Iris pigment epithelial cell (primary cell): ENCODE measurements at places on chromosomes 16 and 17.

- no peak for DNase-seq
Observed at GRCh38 chr16:54636221-54636793, 294.4 kb upstream of the IRX5 start.

DNA sequence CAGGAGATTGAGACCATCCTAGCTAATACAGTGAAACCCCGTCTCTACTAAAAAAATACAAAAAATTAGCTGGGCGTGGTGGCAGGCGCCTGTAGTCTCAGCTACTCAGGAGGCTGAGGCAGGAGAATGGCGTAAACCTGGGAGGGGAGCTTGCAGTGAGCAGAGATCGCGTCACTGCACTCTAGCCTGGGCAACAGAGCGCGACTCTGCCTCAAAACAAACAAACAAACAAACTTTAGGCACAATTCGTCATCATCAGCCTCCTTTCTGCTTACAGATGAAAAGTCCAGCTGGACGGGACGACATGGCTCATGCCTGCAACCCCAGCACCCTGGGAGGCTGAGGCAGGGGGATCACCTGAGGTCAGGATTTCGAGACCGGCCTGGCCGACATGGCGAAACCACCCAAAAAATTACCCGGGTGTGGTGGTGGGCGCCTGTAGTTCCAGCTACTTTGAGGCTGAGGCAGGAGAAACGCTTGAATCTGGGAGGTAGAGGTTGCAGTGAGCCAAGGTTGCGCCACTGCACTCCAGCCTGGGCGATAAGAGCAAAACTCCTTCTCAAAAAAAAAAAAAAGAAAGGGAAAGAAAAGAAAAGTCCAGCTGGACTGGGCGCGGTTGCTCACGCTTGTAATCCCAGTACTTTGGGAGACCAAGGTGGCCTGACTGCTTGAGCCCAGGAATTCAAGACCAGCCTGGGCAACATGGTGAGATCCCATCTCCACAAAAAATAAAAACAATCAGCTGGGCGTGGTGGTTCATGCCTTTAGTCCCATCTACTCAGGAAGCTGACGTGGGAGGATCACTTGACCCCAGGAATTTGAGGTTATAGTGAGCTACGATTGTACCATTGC, 1.5 kb upstream of the SPIRE2 start:
- DNase-seq: no peak

DNA sequence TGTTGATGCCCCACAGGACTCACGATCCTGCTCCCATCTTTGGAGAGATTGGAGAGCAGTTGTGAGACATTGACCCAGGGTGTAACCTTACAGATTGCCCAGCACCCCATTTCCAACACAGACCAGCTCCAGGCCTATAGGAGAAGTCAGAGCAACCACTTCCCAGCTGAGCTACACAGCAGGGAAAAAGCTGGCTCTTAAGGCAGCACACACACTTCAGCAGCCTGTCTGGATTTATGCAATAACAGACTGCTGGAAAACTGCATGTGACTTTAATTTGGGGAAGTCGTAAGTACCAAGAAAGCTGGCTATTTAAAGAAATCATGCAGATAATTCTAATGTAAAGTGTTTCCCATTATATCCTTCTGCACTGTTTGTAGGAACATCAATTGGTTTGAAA, 30.8 kb downstream of the NOG start:
- DNase-seq: no peak

GRCh38 chr16:23156946-23157460, 7.8 kb upstream of the USP31 start:
- no peak for DNase-seq

- no peak for DNase-seq
Observed at GRCh38 chr17:79872762-79873161, 33.5 kb upstream of the CBX4 start.

- no peak for DNase-seq
Observed at GRCh38 chr16:69112285-69113129, 7.1 kb downstream of the HAS3 start.

GRCh38 chr17:823501-823902, 41.3 kb downstream of the MRM3 start:
- no peak for DNase-seq

GRCh38 chr17:38747463-38748148, 530 bp downstream of the PCGF2 start:
- no peak for DNase-seq

DNA sequence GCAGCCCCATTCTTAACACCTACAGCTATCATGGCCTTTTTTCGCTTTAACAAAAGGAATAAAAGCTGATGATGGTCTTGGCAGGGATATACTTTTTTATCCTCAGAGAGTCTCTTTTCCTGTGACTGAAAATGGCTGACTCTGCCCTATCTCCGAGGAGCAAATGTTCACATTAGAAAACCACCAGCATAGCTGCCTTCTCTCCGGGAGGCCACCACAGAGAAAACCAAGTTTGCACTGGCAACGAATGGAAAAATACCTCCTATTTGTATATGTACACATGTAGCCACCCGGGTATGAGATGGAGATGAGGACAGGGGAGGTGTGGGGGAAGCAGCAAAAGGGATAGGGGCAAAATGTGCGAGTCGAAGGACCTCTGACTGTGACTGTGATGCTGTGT, 88.2 kb downstream of the STX8 start:
- peak; percentile 36 for DNase-seq

DNA sequence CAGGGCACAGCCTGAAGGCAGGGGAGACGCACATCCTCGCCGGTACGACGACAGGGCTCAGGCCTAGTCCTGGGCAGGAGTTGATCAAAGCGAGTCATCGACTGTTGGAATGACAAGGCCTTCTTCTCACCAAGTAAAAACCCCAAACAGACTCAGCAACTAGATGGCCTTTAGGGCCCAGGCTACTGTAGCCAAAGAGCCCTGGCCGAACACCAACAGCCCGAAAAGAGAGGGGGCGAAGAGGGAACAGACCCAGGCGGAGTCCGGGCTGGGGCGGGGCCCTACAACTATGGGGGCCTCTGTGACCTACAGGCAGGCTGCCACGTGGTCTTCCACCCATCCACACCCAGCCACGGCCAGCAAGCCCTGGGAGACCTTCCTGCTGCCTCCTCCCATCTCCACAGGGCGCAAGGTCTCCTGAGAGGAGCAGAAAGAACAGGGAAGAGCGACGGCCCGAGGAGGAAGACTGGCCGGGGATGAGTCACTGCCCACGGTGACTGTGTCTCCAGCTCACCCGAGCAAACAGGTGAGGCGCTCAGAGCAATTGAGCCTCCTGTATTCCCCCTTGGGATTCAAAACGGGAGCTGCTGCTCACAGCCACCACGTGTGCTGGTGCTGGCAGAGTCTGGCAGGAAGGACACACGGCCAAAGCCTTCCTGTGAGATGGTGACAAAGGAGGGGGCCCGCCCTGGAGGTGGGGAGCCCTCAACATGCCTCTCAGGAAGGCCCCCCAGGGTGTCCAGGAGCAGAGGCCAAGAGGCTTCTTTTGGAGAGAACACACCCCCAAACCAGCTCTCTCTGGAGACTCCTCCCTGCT, 17.7 kb downstream of the SLC16A3 start:
- peak; percentile 69 for DNase-seq

- DNase-seq: peak; percentile 24
Observed at GRCh38 chr17:74457146-74457819, 9.2 kb upstream of the CD300A start.

GRCh38 chr16:67648764-67649407, 3.9 kb downstream of the CARMIL2 start:
- no peak for DNase-seq

- peak; percentile 56 for DNase-seq
Observed at GRCh38 chr17:6599364-6599763, 41.1 kb downstream of the KIAA0753 start.

- DNase-seq: no peak
Observed at GRCh38 chr16:30033270-30033669, 2.2 kb upstream of the TLCD3B start.

GRCh38 chr17:83008526-83008925, 70.9 kb upstream of the METRNL start:
- DNase-seq: no peak

DNA sequence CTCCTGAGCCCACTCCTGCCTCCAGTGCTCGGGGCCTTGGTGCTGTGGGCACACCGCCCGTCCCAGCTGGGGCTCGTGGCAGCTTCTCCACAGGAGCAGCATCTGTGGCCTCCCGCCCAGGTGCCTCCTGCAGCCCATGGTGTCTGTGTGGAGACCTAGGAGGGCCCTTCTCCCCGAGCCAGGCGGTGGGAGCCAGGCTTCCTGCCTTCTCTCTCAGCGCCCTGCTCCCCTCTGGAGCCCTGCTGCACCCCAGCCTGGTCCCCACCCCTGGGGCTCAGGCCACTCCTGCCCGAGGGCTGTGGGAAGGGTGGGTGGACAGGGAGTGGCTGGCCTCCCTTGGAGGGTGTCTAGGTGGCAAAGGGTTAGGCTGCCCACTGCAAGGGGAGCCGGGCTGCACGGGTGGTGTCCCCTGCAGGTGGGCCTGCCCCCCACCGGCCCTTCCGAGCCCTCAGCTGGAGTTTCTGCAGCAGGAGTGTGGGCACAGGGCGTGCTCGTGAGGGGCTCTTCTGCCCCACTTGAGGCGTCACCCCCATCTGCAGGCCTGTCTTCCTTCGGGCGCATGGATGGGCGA, 11.0 kb downstream of the CENPX start:
- no peak for DNase-seq

GRCh38 chr16:4365014-4365406, 6.6 kb upstream of the VASN start:
- DNase-seq: no peak

- DNase-seq: peak; percentile 37
Observed at GRCh38 chr16:10408824-10409381, 23.0 kb downstream of the ATF7IP2 start.

DNA sequence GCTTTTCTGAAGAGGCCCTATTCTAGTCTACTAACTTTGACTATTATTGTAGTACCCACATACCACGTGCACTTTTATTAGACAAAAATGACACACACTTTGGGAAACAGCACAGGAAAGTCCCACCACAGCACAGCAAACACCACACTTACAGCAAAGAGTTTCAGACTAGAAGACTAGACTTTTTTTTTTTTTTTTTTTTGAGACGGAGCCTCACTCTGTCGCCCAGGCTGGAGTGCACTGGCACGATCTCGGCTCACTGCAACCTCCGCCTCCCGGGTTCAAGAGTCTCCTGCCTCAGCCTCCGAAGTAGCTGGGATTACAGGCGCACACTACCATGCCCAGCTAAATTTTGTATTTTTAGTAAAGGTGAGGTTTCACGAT, 20.1 kb downstream of the YWHAE start:
- no peak for DNase-seq

DNA sequence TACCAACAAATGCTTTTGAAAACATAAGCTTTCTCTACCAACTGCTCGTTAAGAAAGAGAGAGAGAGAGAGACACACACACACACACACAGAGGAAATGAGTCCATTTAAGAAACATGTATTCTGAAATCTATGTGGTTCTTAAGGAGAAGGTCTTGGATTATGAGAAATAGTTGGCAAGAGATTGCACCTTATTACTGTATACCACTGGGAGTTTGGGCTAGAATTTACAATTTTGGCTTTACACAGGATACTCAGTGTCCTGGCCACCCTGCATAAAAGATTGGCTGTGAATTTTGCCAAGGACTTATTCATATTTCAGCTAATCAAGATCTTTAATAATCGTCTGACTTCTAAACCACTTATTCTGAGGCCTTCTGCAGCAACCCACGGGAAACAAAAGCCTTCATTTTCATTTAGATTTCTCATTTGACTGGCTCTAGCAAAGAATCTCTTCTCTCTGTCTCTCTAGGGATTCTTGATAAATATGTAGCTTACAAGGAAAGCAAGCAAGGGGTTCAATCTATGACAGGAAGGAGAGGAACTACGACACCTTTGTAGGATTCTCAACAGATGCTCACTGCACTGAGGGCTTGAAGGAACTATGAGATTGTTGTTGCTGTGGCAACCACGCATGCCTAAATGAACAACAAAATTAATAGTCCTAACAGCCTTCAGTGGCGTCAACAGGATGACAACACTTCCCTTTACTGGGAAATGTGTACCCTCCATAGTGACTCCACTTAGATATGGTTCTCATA, 75.3 kb upstream of the GNAO1 start:
- DNase-seq: no peak

DNA sequence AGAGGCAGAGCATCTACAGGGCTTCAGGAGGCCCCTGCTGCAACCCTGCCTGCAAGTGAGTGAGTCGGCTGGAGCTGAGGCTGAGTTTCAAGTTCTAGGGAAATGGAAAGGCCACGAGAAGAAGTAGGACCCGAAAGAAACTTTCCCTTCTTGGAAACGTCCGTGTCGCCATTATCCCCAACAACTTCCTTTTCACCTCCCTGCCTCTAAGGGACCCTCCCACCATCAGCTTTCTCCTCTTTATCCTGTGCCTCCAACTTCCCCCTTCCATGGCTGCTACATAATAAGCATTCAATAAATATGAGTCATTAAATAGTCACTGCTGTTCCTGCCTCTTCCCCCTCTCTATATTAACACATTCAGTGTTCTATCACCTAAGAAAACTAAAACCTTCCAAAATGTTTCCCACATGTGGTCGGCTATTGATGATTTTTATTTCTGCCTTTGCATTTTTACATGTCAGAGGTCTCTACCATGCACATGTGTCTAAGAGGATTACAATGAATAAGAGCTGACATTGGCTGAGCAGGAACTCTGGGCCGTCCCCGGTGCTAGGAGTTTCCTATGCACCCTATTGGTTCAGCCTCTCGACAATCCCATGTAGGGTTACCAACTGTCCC, 115.9 kb upstream of the TNRC6C start:
- DNase-seq: peak; percentile 49

DNA sequence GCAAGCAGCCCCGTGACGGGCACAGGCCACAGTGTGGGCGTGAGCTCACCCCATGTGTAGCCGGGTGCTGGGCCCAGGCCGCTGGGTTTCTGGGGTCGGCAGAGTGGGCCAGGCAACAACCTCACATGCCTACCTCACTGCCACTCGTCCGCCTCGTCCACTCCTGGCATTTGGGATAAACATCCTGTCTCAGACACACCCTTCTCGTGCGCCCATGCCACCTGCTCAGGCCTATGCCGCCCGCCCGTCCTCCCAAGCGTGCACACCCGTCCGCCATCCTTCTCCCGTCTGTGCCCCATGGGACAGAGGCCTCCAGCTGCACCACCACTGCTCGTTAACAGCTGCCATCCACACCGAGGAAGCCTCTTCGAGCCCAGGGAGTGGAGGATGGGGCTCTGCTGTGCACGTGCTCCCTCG, 64.3 kb downstream of the KLHDC4 start:
- DNase-seq: no peak

GRCh38 chr17:71200597-71200996, 920.2 kb upstream of the SOX9 start:
- no peak for DNase-seq

GRCh38 chr17:282000-282911, 70.4 kb downstream of the RPH3AL start:
- DNase-seq: peak; percentile 8

- no peak for DNase-seq
Observed at GRCh38 chr17:7823581-7824001, 10.4 kb upstream of the KDM6B start.

DNA sequence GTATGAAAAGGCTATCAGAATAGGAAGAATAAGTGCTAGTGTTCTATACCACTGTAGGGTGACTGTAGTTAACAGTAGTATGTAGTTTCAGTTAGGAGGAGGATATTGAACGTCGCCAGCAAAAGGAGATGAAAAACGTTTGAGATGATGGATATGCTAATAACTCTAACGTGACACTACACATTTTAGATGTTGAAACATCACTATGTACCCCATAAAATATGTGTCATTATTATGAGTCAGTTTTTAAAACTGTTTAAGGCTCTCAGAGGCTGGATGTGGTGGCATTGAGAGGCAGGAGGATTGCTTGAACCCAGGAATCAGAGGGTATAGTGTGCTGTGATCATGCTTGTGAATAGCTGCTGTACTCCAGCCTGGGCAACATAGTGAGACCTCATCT, 31.8 kb downstream of the UBN1 start:
- no peak for DNase-seq

- DNase-seq: no peak
Observed at GRCh38 chr17:63447471-63448009, 1.4 kb upstream of the CYB561 start.

- DNase-seq: peak; percentile 28
Observed at GRCh38 chr17:55005520-55005919, 37.0 kb downstream of the STXBP4 start.
